Endothelial cell of umbilical vein (primary cell): ENCODE measurements at places on chromosomes 2 and 18. TPM values are rescaled to one million over a fixed set of nuclear protein-coding genes. Genes with fewer than 3 reads are reported as not detected.
A peak's percentile ranks its signal among the peaks of the same experiment; 100 is the strongest.

DNA sequence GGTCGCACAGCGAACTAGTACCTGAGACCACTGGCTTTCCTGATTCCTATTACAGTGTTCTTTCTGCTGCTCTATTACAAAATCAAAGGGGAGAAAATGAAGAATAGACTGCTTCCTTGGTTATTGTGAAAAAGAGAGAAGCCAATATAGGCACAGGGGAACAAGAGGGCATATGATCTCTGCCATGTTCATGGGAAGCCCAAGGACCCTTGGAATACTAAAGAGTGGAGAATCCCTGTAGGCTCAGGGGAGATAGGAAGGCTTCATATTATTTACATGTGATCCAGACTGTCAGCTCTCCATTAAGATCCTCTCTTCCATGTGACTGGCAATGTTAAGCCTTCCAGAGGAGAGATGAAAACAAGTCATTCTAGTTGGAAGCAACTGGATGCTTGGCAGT is 135.7 kb upstream of the MYCN start:
- no peak for DNase-seq
- no peak overlapping the region for H3K4me3 ChIP-seq
- H3K4me1 ChIP-seq: no peaks in the 10 kb centered on the region
- H3K27me3 ChIP-seq: no peaks in the 10 kb centered on the region
- no peak overlapping the region for H3K27ac ChIP-seq

GRCh38 chr2:156908825-156909224 is 348.7 kb upstream of the GALNT5 start:
- no peak overlapping the region for H3K27ac ChIP-seq
- no peak for DNase-seq
- H3K27me3 ChIP-seq: no peaks in the 10 kb centered on the region
- no peak overlapping the region for H3K4me3 ChIP-seq
- no peaks in the 10 kb centered on the region for H3K36me3 ChIP-seq

Gene TUBA3D
- total RNA-seq: not detected in 2 replicates

DNA sequence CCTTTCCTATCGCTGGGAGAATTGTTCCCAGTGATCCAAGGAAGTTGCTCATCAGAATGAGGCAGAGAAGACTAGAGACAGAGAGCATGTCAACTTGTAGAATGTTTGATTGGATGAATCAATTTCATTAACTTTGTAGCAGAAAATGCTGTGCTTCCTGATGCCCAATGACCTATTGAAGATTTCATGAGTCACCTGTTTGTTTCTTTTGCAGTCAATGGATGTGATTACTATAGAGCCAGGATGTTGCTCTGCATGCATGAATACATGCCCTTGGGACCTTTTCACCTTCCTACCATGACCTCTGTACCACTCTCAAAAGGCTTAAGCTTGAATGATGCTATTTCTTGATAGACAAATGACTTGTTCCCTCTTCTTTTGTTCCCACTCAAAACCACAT is 23.3 kb downstream of the SCG2 start:
- peaks cover 5% of the 10 kb centered on the region for H3K27me3 ChIP-seq
- H3K4me1 ChIP-seq: no peaks in the 10 kb centered on the region
- H3K27ac ChIP-seq: no peak overlapping the region
- no peak overlapping the region for H3K4me3 ChIP-seq
- no peaks in the 10 kb centered on the region for H3K36me3 ChIP-seq

DNA sequence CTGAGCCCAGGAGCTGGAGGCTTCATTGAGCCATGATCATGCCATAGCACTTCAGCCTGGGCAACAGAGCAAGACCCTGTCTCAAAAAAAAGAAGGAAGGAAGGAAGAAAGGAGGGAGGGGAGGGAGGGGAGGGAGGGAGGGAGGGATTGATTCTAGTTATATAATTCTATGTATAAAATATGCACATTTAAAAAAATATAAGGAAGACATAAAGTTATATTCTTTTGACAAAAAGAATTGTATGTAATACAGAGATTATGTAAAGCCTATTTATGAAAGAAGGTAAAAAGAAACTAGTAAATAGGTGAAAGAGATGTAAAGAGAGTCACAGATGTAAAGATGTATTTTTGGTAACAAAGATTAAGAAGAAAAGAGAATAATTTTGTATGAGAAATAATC is 17.6 kb downstream of the TMSB10 start:
- no peak for DNase-seq
- peaks cover 43% of the 10 kb centered on the region for H3K4me1 ChIP-seq
- H3K27ac ChIP-seq: no peak overlapping the region
- H3K36me3 ChIP-seq: no peaks in the 10 kb centered on the region

GRCh38 chr2:111157071-111157661 is 36.5 kb downstream of the BCL2L11 start:
- peaks cover 6% of the 10 kb centered on the region for H3K27me3 ChIP-seq
- peaks cover 22% of the 10 kb centered on the region for H3K36me3 ChIP-seq
- H3K4me3 ChIP-seq: no peak overlapping the region
- H3K4me1 ChIP-seq: peaks cover 16% of the 10 kb centered on the region
- DNase-seq: no peak

Gene XIRP2
- total RNA-seq: 0.18 and 0.66 TPM in 2 replicates

GRCh38 chr2:168639018-168639417 is 163.4 kb upstream of the NOSTRIN start:
- no peaks in the 10 kb centered on the region for H3K36me3 ChIP-seq
- no peaks in the 10 kb centered on the region for H3K4me1 ChIP-seq
- H3K27me3 ChIP-seq: no peaks in the 10 kb centered on the region
- no peak overlapping the region for H3K4me3 ChIP-seq
- H3K27ac ChIP-seq: no peak overlapping the region

Gene NIFK
- total RNA-seq: 56.2 and 59.7 TPM in 2 replicates

- no peaks in the 10 kb centered on the region for H3K36me3 ChIP-seq
- no peak overlapping the region for H3K4me3 ChIP-seq
- no peaks in the 10 kb centered on the region for H3K27me3 ChIP-seq
- DNase-seq: peak; percentile 71
- H3K27ac ChIP-seq: no peak overlapping the region
These were observed 99.4 kb upstream of the GALNT5 start for GRCh38 chr2:157158111-157158510.

Gene IL1RL1
- 44.0 and 55.1 TPM in 2 replicates for total RNA-seq

GRCh38 chr2:240775905-240776304 is 44.1 kb downstream of the KIF1A start:
- H3K4me3 ChIP-seq: no peak overlapping the region
- H3K4me1 ChIP-seq: no peaks in the 10 kb centered on the region
- no peak overlapping the region for H3K27ac ChIP-seq
- H3K27me3 ChIP-seq: no peaks in the 10 kb centered on the region
- H3K36me3 ChIP-seq: no peaks in the 10 kb centered on the region
- DNase-seq: no peak

- no peaks in the 10 kb centered on the region for H3K27me3 ChIP-seq
- no peaks in the 10 kb centered on the region for H3K36me3 ChIP-seq
- H3K27ac ChIP-seq: no peak overlapping the region
- DNase-seq: no peak
- no peak overlapping the region for H3K4me3 ChIP-seq
- no peaks in the 10 kb centered on the region for H3K4me1 ChIP-seq
These were observed 136.1 kb downstream of the EXOC6B start for GRCh38 chr2:72689579-72690195.

- no peak overlapping the region for H3K27ac ChIP-seq
- no peak for DNase-seq
- H3K36me3 ChIP-seq: no peaks in the 10 kb centered on the region
- H3K4me3 ChIP-seq: no peak overlapping the region
- H3K27me3 ChIP-seq: no peaks in the 10 kb centered on the region
These were observed 70.6 kb upstream of the LINC00305 start for GRCh38 chr18:64219517-64219916.

Gene SP5
- total RNA-seq: not detected in 2 replicates

DNA sequence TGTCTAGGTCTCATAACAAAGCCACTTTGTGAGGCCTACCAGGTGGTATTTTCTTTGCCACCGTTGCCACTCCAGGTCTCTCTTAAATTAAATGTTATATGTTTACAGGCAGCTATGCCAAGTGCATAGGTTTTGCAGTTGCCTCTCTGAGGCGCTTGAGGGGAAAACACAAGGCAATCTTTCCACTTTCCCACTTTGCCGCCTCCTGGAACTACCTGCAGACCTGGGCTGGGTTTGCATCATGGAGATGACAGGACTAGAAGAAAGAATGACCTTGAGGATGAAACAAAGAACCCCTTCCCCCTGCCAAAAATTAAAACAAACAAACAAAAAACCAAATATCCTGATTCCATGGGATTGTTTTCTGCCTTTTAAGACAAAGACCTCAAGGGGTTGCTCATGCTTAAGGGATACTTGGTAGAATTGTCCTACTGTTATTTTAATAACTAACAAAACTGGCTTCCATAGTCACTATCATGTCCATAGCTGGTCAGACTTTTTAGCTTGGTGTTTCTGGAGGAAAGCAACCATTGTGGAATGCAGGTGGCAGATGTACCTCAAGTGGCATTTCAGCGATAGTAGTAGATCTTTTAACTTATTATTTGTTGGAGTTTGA is 159.9 kb downstream of the PRPF40A start:
- no peak overlapping the region for H3K4me3 ChIP-seq
- no peaks in the 10 kb centered on the region for H3K4me1 ChIP-seq
- no peak for DNase-seq
- no peaks in the 10 kb centered on the region for H3K27me3 ChIP-seq
- no peak overlapping the region for H3K27ac ChIP-seq

Gene SAG
- not detected in 2 replicates for total RNA-seq

Gene FRZB
- 0.09 TPM in 1 of 2 replicates, not detected in the other for total RNA-seq

Gene ADCYAP1
- not detected in 2 replicates for total RNA-seq

Gene SLC5A7
- not detected in 2 replicates for total RNA-seq

Gene PCARE
- total RNA-seq: not detected in 2 replicates

Gene CPO
- not detected in 2 replicates for total RNA-seq

- H3K4me1 ChIP-seq: no peaks in the 10 kb centered on the region
- H3K27me3 ChIP-seq: no peaks in the 10 kb centered on the region
- H3K36me3 ChIP-seq: no peaks in the 10 kb centered on the region
These were observed 18.4 kb upstream of the KANSL1L start for GRCh38 chr2:210189452-210190138.

DNA sequence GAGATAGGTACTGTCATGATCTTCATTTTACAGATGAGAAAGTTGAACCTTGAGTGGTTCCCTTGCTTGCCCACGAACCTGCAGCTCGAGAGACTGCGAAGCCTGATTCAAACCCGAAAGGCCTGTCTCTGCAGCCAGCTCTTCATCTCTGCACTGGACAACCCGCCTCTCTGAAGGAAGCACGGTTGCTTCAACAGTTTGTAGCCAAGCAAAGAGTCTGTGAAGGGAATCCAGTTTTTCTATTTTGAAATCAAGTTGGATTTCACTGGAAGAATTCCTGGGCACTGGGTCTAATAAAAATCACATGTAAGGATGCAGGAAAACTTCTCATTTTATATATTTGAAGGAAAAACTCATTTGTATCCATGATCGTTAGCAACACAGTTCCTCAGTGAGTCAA is 21.3 kb upstream of the ICOS start:
- no peak for DNase-seq
- H3K27ac ChIP-seq: no peak overlapping the region
- no peak overlapping the region for H3K4me3 ChIP-seq
- peaks cover 6% of the 10 kb centered on the region for H3K27me3 ChIP-seq
- no peaks in the 10 kb centered on the region for H3K36me3 ChIP-seq

Gene IL36A
- not detected in 2 replicates for total RNA-seq

- H3K4me3 ChIP-seq: no peak overlapping the region
- H3K27ac ChIP-seq: no peak overlapping the region
- no peaks in the 10 kb centered on the region for H3K36me3 ChIP-seq
- no peak for DNase-seq
- no peaks in the 10 kb centered on the region for H3K4me1 ChIP-seq
These were observed 138.6 kb downstream of the LOXHD1 start for GRCh38 chr18:46518438-46518837.

- no peak overlapping the region for H3K27ac ChIP-seq
- no peak overlapping the region for H3K4me3 ChIP-seq
- no peak for DNase-seq
- H3K27me3 ChIP-seq: no peaks in the 10 kb centered on the region
- no peaks in the 10 kb centered on the region for H3K36me3 ChIP-seq
These were observed 34.9 kb upstream of the LCLAT1 start for GRCh38 chr2:30412047-30412683.

DNA sequence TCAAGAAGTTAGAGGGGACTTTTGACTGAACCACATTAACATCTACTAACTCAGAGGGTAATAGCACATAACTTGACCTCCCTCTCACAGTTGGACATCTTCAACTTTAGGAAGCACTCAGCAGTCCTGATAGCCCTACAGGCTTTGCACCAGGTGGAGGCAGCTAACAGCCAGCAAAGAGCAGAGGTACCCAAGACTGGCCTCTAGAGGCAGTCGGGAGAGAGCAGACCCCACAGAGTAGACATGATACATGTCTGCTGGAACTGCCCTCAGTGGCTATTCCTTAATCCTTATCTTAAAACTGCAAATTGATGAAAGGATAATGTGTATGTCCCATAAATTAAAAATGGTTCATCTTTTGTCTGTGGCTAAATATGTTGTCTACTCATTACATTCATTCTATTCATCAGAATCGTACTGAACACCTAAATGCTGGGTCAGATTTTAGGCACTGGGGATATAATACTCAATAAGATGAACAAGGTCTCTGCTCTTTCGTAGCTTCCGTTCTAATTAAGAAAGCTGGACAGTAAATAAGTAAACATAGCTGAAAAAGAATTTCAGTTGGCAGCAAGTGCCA is 49.8 kb downstream of the CAB39 start:
- peaks cover 26% of the 10 kb centered on the region for H3K4me1 ChIP-seq
- no peaks in the 10 kb centered on the region for H3K27me3 ChIP-seq
- peak; percentile 52 for DNase-seq
- no peak overlapping the region for H3K4me3 ChIP-seq
- H3K27ac ChIP-seq: no peak overlapping the region
- H3K36me3 ChIP-seq: peaks cover 2% of the 10 kb centered on the region

Gene RUFY4
- not detected in 2 replicates for total RNA-seq

DNA sequence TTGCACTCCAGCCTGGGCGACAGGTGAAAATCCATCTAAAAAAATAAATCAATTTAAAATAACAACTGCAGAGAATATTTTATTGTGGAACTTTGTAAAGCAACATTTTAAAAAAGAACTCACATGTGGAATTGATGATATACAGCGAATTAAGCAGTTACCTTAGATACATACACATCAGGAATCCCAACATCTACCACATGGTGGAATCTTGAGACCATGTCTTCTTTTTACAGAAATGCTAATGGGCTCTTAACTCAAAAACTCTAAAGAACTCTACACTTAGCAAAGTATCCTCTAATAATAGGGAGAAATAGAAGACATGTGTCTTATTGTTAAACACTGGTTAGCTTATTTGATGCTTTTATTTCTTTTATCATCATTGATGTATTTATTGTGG is 373.6 kb downstream of the CDH7 start:
- no peaks in the 10 kb centered on the region for H3K36me3 ChIP-seq
- no peak for DNase-seq
- H3K4me1 ChIP-seq: no peaks in the 10 kb centered on the region
- no peak overlapping the region for H3K27ac ChIP-seq

- no peak overlapping the region for H3K27ac ChIP-seq
- no peak for DNase-seq
- no peaks in the 10 kb centered on the region for H3K4me1 ChIP-seq
- no peaks in the 10 kb centered on the region for H3K36me3 ChIP-seq
- no peak overlapping the region for H3K4me3 ChIP-seq
These were observed 14.2 kb upstream of the ANKRD44 start for GRCh38 chr2:197324801-197325200.

Gene ALLC
- total RNA-seq: not detected in 2 replicates

- H3K4me3 ChIP-seq: no peak overlapping the region
- DNase-seq: no peak
- peaks cover 45% of the 10 kb centered on the region for H3K4me1 ChIP-seq
These were observed 48.1 kb downstream of the SH3BP4 start for GRCh38 chr2:234999740-235000425.

- no peak for DNase-seq
- no peak overlapping the region for H3K4me3 ChIP-seq
- no peaks in the 10 kb centered on the region for H3K4me1 ChIP-seq
- no peaks in the 10 kb centered on the region for H3K36me3 ChIP-seq
- no peaks in the 10 kb centered on the region for H3K27me3 ChIP-seq
These were observed 33.4 kb upstream of the SKOR2 start for GRCh38 chr18:47284721-47285395.

Gene ARHGAP15
- not detected in 2 replicates for total RNA-seq
